ENCODE measurements at places on chromosomes 5 and 9.
A peak's percentile ranks its signal among the peaks of the same experiment; 100 is the strongest.

DNA sequence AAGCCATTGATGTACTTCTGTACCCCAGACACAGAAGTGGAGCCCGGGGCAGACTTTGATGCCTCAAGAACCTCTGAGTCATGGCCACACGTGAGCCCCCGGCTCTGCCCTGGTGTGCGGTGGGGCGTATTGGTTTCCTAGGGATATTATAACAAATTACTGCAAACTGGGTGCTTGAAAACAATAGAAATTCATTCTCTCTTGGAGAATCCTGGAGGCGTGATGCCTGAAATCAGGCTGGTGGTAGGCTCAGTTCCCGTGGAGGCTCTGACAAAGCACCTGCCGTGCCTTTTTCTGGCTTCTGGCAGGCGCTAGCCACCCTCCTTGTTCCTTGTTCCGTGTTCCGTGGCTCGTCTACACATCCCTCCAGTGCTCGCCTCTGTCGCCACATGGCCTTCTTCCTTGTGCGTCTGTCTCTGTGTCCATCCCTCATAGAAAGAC is 24.2 kb downstream of the NEK6 start:
- no peak for DNase-seq

DNA sequence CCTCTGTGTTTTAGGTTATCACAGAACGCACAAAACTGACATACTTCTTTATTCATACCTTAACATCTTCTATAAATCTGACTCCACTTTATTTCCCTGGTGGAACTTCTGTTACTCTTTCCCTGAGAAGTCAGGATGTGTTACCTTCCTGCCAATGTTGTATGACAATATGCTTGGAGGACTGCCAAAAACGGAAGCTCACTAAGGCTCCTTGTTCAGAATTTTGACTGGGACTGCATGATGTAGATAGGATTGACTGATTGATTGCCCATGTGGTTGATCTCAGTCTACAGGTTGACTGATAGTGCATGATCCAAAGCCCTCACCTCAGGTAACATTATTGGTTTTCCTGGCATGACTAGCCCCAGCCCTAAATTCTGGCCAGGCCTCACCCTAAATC is 319.4 kb downstream of the TLR4 start:
- DNase-seq = no peak

DNA sequence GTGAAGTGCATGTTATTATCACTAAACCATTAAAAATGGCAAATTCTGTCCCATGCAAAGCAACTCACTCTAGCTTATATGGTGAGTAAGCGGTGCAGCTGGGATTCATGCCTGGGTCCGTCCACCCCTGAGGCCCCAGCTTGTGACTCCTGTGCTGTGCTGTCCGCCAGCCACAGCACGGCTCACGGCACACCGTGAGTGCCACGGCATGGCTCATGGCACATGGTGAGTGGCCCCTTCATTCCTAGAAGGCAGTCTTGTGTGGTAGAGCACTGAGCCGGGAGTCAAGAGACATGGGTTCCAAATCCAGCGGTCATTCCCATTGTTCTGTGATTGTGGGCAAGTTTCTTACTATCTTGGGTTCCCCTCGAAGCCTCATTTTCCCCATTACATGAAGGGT is 18.8 kb downstream of the RGS3 start:
- DNase-seq = no peak

- DNase-seq = peak; percentile 68
Observed at GRCh38 chr5:177005619-177006264, 837 bp downstream of the UIMC1 start.

DNA sequence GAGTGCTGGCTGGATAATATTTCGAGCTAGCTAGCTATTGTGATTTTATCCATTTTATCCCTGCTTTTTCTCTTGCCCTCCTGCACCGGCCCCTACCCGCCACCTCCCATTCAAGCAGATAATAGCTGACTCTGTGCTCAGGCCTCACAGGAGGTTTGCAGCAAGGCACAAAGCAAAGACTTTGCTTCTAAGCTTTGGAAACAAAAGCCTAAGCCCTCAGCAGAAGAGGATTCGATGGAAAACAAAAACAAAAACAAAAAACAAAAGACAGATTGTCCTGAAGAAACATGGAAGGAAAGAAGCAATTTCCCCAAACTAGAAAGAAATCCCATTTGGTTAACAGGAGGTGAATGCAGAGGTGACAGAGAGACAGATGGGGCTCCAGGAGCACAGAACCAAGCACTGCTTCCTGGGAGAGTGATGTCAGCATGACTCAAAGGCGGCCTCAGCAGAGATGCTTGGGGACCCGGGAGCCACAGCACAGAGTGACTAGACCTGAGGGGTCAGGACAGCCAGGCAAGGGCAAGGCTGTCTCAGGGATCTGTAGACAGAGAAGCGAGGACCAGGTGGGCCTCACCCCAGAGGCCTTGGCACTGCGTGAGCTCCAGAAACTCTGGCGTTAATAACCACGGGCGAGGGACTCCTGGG is 28.4 kb downstream of the MTX3 start:
- no peak for DNase-seq

- DNase-seq = no peak
Observed at GRCh38 chr5:60010328-60010727, 116.8 kb upstream of the PDE4D start.

DNA sequence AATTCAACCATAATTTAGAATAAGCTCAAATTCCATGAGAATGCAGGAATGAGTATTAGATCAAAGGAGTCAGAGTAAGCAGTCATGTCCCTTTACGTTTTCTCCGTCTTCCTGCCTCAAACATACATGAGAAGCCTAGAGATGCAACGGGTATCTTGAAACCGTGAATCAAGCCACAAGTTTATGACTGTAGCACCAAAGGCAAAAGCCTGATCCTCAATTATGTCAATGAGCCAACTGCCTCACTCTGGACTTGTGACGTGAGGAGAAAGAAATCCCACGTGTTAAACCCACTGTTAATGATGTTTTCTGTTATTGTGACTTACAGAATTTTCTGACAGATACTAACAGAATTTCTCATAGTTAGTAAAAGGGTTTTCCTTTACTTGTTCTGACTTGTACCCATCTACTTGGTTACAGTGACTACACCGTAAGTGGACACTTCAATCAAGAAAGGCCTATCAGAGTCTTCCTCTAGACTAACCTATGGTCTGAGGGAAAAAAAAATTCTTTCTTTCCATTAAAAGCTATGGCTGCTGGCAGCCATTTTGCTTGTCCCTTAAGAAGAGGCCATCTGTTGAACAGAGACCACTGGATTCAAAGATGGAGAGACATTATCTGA is 35.3 kb upstream of the HK3 start:
- DNase-seq = no peak

DNA sequence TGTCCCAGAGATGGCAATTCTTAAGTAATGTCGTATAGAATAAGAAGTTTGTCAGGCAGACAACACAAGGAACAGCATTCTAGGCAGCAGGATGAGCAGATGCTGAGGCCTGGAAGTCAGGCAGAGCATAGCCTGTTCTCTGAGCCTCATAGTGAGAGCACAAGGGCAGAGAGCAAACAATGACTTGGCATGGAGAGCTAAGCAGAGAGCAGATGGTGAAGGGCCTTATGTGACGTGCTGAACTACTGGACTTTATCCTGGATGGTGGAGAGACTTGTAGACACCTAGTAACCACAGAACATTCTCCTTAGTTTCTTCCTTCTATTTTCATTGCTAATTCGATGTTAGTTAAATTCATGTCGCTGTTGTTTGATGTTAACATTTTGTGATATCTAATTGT is 60.1 kb downstream of the KCTD16 start:
- DNase-seq = no peak

GRCh38 chr5:17723876-17724275 is 89.6 kb downstream of the TAF11L14 start:
- DNase-seq = no peak

DNA sequence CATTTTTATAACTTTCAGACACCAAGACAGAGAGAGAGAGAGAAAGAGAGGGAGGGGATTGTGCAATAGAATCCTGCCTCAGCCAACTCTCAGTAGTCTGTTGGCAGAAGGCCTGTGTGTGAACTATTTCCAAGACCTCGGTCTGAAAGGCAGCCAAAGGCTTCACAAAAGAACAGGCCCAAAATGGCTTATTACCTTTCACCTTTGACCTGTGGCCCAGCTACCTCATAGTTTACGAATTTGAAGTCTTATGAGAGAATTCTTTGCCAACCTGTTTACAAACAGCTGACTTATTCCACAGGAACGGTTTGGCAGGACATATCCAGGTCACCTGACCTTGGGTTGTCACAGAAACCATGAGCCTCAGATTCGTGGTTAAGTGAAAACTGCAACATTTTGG is 48.6 kb downstream of the NR2F1-AS1 start:
- no peak for DNase-seq

- no peak for DNase-seq
Observed at GRCh38 chr5:42944989-42945388, 95.1 kb downstream of the ANXA2R start.

GRCh38 chr5:160774666-160775315 is 77.2 kb downstream of the ATP10B start:
- DNase-seq = no peak

GRCh38 chr5:34034534-34035327 is 8.3 kb downstream of the C1QTNF3 start:
- DNase-seq = no peak

- DNase-seq = no peak
Observed at GRCh38 chr5:165029099-165029870, 1523.9 kb downstream of the MAT2B start.

DNA sequence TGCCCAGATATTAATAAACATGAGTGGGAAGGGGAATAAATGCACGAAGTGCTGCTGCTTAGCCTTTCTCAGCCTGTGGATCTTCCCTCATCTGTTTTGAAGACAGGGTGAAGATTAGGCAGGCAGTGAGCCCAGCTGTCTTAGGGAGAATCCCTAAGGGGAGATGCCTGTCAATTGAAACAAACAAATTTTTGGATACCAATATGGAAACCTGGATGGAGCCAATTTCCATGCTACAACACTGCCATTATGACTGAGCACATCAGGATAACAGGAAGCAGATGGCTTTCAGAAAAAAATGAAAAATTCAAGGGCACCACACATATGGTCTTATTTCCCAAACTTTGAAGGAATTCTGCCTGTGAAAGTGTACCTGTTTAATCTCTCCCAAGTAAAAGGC is 80.3 kb downstream of the HMHB1 start:
- no peak for DNase-seq

- DNase-seq = no peak
Observed at GRCh38 chr5:160379511-160379910, 9.1 kb upstream of the C1QTNF2 start.

GRCh38 chr9:16337322-16338029 is 533.0 kb downstream of the BNC2 start:
- DNase-seq = no peak

- DNase-seq = no peak
Observed at GRCh38 chr5:965604-966344, 42.8 kb upstream of the NKD2 start.
